ENCODE measurements at places on chromosomes 2 and 18. TPM values are rescaled to one million over a fixed set of nuclear protein-coding genes. Genes with fewer than 3 reads are reported as not detected.

The SPATA3 gene
- not detected for total RNA-seq

The TUBA4B gene
- not detected for total RNA-seq

The CARF gene
- total RNA-seq = 3.5 TPM

The G6PC2 gene
- total RNA-seq = not detected

The CHST9 gene
- not detected for total RNA-seq

The MEP1B gene
- 0.08 TPM for total RNA-seq

The ZBTB7C gene
- total RNA-seq = not detected

The NXPH2 gene
- not detected for total RNA-seq

The DIPK1C gene
- not detected for total RNA-seq

The POTEI gene
- not detected for total RNA-seq

The LCT gene
- total RNA-seq = 0.31 TPM

The PSMA8 gene
- 3.6 TPM for total RNA-seq

- no peak for DNase-seq
- no peak overlapping the region for H3K27ac ChIP-seq
- no peak overlapping the region for H3K4me3 ChIP-seq
- H3K4me1 ChIP-seq = no peaks in the 10 kb centered on the region
Observed at GRCh38 chr2:65846989-65847678, 414.7 kb upstream of the SPRED2 start.

DNA sequence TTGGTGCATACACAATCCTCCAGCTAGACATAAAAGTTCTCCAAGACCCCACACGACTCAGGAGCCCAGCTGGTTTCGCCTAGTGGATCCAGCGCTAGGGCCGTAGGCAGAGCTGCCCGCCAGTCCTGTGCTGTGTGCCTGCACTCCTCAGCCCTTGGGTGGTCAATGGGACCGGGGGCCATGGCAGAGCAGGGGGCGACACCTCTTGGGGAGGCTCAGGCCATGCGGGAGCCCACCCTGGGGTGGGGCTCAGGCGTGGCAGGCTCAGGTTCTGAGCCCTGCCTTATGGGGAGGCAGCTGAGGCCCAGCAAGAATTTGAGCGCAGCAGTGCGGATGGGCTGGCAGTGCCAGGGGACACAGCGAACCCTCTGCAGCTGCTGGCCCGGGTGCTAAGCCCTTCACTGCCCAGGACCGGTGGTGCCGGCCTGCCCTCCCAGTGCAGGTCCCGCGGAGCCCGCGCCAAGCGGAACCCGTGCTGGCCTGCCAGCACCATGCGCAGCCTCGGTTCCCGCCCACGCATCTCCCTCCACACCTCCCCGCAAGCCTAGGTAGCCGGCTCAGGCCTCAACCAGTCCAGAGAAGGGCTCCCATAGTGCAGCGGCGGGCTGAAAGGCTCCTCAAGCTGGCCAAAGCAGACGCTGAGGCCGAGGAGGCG, 1566.6 kb upstream of the SLC39A10 start:
- H3K27me3 ChIP-seq = no peaks in the 10 kb centered on the region
- H3K4me3 ChIP-seq = no peak overlapping the region
- H3K4me1 ChIP-seq = no peaks in the 10 kb centered on the region
- DNase-seq = no peak
- H3K36me3 ChIP-seq = no peaks in the 10 kb centered on the region

DNA sequence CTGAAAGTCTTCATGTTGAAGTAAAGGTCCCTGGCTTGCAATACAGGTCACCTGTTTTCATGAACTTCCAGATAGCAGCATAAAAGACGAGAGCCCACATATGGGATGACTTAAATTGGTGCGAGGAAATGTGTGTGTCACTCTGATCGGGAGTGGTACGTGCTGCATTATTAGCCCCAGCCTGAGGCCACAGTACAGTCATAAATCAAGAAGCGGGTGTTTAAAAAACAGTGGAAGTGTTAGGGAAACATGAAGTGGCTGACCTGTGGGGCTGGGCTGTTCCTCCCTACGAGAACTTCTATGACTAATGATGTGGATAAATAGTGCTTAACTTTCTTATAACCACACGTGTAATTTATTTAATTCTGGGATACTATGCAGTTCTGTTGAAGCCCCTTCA, 24.4 kb downstream of the RDH14 start:
- peaks cover 4% of the 10 kb centered on the region for H3K36me3 ChIP-seq
- no peaks in the 10 kb centered on the region for H3K4me1 ChIP-seq
- H3K4me3 ChIP-seq = no peak overlapping the region
- H3K27me3 ChIP-seq = no peaks in the 10 kb centered on the region

- H3K4me1 ChIP-seq = no peaks in the 10 kb centered on the region
- DNase-seq = no peak
- H3K4me3 ChIP-seq = no peak overlapping the region
- H3K27ac ChIP-seq = no peak overlapping the region
- peaks cover 26% of the 10 kb centered on the region for H3K27me3 ChIP-seq
Observed at GRCh38 chr2:23366720-23367119, 18.3 kb upstream of the KLHL29 start.

GRCh38 chr2:131369954-131370353, 6.0 kb upstream of the RAB6D start:
- peaks cover 16% of the 10 kb centered on the region for H3K27me3 ChIP-seq
- H3K4me3 ChIP-seq = no peak overlapping the region
- H3K27ac ChIP-seq = no peak overlapping the region
- no peak for DNase-seq

- H3K36me3 ChIP-seq = no peaks in the 10 kb centered on the region
- DNase-seq = no peak
- no peaks in the 10 kb centered on the region for H3K27me3 ChIP-seq
- H3K27ac ChIP-seq = no peak overlapping the region
- H3K4me1 ChIP-seq = no peaks in the 10 kb centered on the region
Observed at GRCh38 chr2:164589522-164589921, 31.8 kb downstream of the GRB14 start.

DNA sequence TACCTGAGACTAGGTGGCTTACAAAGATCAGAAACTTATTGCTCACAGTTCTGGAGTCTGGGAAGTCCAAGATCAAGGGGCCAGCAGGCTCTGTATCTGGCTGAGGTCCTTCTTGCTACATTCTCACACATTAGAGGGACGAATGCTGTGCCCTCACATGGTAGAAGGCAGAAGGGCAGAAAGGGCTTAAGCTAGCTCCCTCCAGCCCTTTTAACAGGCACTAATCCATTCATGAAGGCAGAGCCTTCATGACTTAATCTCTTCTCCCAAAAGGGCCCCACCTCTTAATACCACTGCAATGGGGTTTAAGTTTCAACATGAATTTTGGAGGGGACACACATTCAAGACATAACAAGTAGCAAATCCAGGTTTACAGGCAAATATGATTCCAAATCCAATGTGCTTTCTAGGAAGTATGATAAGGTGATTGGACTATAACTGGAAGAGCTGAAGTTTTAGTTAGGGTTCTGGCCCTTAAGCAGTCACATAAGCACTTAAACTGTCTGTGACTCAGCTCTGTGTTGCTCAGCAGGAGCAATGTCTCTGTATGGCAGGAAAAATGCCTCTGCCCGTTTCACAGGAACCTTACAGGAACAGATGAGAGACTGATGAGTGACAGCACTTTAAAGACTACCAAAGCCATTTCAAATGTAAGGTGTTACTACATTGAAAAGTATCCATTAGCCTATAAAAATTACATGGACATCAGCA, 119.6 kb upstream of the PTPRM start:
- no peaks in the 10 kb centered on the region for H3K27me3 ChIP-seq
- H3K4me1 ChIP-seq = no peaks in the 10 kb centered on the region
- H3K4me3 ChIP-seq = no peak overlapping the region
- no peak for DNase-seq
- H3K36me3 ChIP-seq = no peaks in the 10 kb centered on the region
- H3K27ac ChIP-seq = no peak overlapping the region

- no peak overlapping the region for H3K4me3 ChIP-seq
- H3K4me1 ChIP-seq = no peaks in the 10 kb centered on the region
- peaks cover 48% of the 10 kb centered on the region for H3K36me3 ChIP-seq
- no peaks in the 10 kb centered on the region for H3K27me3 ChIP-seq
Observed at GRCh38 chr2:239966853-239967552, 58.1 kb downstream of the NDUFA10 start.

DNA sequence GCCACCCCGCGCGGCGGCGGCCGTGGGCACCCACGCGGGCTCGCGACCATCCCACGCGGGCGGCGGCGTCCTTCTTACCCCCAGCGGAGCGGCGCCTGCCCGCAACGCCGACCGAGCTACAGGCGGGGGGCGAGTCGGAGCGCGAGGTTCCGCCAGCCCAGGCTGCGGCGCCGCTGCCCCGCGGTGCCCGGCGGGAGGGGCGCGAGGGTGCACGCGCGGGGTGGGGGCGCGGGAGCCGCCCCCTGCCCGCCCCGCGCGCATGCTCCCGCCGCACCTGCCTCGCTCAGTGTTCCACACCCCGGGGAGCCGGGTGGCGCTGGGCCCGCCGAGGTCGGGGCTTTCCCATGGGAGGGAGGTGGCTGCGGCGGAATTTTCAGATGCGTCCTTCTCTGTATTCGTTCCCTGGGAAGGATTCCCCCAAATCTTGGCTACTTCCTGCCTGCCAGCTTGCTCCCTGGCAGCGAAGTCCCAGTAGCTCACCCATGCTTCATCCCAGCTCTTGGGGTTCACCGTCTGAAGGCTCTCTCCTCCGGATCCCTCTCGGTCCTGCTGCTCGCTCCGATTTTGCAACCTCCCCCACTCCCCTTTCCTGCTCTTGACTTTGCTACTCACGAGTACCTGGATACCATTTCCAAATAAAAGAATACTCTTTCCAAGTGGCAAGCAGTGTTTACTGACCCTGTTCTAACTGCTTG, at the start of gene L3MBTL4:
Gene L3MBTL4, minus strand, starts transcription at position 189 of the 695 bp plus-strand sequence. CDS start 103,286 bp downstream, outside the sequence.
- peak; percentile 9 for DNase-seq
- H3K4me3 ChIP-seq = peak within 1 kb of the TSS; percentile 76
- peak within 1 kb of the TSS; percentile 75 for H3K27ac ChIP-seq
- H3K36me3 ChIP-seq = no peaks in the 10 kb centered on the region

- no peak for DNase-seq
- H3K27ac ChIP-seq = peak overlapping the region; percentile 55
- peaks cover 51% of the 10 kb centered on the region for H3K4me1 ChIP-seq
- peak overlapping the region; percentile 95 for H3K4me3 ChIP-seq
- H3K27me3 ChIP-seq = no peaks in the 10 kb centered on the region
Observed at GRCh38 chr18:63315131-63315662, 4.4 kb downstream of the BCL2 start.

GRCh38 chr2:220744861-220745260, 827.2 kb downstream of the EPHA4 start:
- no peaks in the 10 kb centered on the region for H3K4me1 ChIP-seq
- DNase-seq = no peak
- H3K36me3 ChIP-seq = no peaks in the 10 kb centered on the region
- H3K27ac ChIP-seq = no peak overlapping the region
- H3K4me3 ChIP-seq = no peak overlapping the region

DNA sequence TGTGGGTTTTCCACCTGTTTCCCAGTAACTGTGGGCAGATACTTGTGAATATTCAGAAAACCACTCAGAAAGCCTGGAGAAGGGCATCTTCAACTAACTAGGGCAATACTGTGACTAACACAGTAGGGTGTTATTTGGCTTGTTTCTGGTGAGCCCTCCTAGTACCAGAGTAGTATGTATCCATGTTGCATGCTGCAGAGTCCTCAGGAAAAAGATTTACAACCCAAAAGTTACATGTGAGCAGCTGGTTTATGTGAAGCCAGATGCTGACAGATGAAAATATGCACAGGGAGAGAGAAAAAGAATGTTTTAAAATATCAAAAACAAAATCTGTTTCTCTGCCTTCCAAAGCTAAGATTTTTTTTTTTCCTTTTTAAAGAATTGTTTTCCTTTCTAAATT, 333.2 kb upstream of the UBE2E3 start:
- H3K4me1 ChIP-seq = no peaks in the 10 kb centered on the region
- H3K27ac ChIP-seq = no peak overlapping the region
- no peaks in the 10 kb centered on the region for H3K27me3 ChIP-seq
- DNase-seq = no peak

GRCh38 chr2:136361521-136361920, 243.6 kb upstream of the CXCR4 start:
- no peak overlapping the region for H3K4me3 ChIP-seq
- H3K27me3 ChIP-seq = peaks cover 13% of the 10 kb centered on the region
- no peak for DNase-seq
- peaks cover 53% of the 10 kb centered on the region for H3K4me1 ChIP-seq

- DNase-seq = no peak
- no peak overlapping the region for H3K27ac ChIP-seq
- H3K4me1 ChIP-seq = peaks cover 17% of the 10 kb centered on the region
- no peak overlapping the region for H3K4me3 ChIP-seq
- no peaks in the 10 kb centered on the region for H3K27me3 ChIP-seq
- H3K36me3 ChIP-seq = no peaks in the 10 kb centered on the region
Observed at GRCh38 chr2:54543733-54544396, 87.7 kb downstream of the SPTBN1 start.

GRCh38 chr2:160590664-160591063, 97.1 kb upstream of the RBMS1 start:
- peak overlapping the region; percentile 44 for H3K27ac ChIP-seq
- H3K27me3 ChIP-seq = no peaks in the 10 kb centered on the region
- no peak for DNase-seq

GRCh38 chr2:169510496-169510895, 994 bp downstream of the KLHL41 start:
- H3K27ac ChIP-seq = no peak overlapping the region
- no peaks in the 10 kb centered on the region for H3K4me1 ChIP-seq
- no peak overlapping the region for H3K4me3 ChIP-seq
- no peaks in the 10 kb centered on the region for H3K27me3 ChIP-seq
- no peak for DNase-seq

- H3K4me3 ChIP-seq = no peak overlapping the region
- no peak for DNase-seq
- H3K36me3 ChIP-seq = peaks cover 72% of the 10 kb centered on the region
- H3K4me1 ChIP-seq = peaks cover 91% of the 10 kb centered on the region
Observed at GRCh38 chr2:62208758-62209114, 12.8 kb downstream of the B3GNT2 start.

GRCh38 chr18:79733135-79733701, 53.6 kb downstream of the CTDP1 start:
- H3K36me3 ChIP-seq = peaks cover 89% of the 10 kb centered on the region
- no peaks in the 10 kb centered on the region for H3K4me1 ChIP-seq
- no peak overlapping the region for H3K27ac ChIP-seq
- H3K27me3 ChIP-seq = no peaks in the 10 kb centered on the region

- no peaks in the 10 kb centered on the region for H3K27me3 ChIP-seq
- peaks cover 61% of the 10 kb centered on the region for H3K36me3 ChIP-seq
- H3K4me1 ChIP-seq = peaks cover 23% of the 10 kb centered on the region
- DNase-seq = no peak
- H3K27ac ChIP-seq = no peak overlapping the region
Observed at GRCh38 chr2:203959672-203960071, 23.1 kb downstream of the ICOS start.

DNA sequence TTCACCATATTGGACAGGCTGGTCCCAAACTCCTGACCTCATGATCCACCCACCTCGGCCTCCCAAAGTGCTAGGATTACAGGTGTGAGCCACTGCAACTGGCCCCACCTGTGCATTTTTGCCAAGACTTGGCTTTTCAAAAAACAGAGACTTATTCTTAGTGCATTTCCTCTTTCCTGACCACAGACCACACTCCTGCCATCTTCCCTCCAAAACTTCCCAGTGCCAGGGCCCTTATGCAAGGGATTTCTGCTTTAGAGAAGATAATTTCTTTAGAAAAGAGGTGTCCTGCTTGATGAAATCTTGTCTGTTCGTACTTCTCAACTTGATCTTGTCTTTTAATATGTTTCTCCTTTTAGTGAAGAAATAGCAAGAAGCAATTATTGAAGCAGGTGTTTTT, 98.8 kb upstream of the ZNF516 start:
- no peak overlapping the region for H3K27ac ChIP-seq
- H3K4me3 ChIP-seq = no peak overlapping the region
- no peaks in the 10 kb centered on the region for H3K36me3 ChIP-seq
- H3K27me3 ChIP-seq = peaks cover 47% of the 10 kb centered on the region
- peaks cover 7% of the 10 kb centered on the region for H3K4me1 ChIP-seq
- DNase-seq = no peak

GRCh38 chr18:12393510-12393909, 14.2 kb upstream of the PRELID3A start:
- H3K36me3 ChIP-seq = no peaks in the 10 kb centered on the region
- no peak overlapping the region for H3K4me3 ChIP-seq
- no peak overlapping the region for H3K27ac ChIP-seq
- peaks cover 5% of the 10 kb centered on the region for H3K4me1 ChIP-seq

Data from activated naive CD8-positive, alpha-beta T cell treated with anti-CD3 and anti-CD28 coated beads for 36 hours (primary cell).